ENCODE measurements at places on chromosomes 11 and 22.

DNA sequence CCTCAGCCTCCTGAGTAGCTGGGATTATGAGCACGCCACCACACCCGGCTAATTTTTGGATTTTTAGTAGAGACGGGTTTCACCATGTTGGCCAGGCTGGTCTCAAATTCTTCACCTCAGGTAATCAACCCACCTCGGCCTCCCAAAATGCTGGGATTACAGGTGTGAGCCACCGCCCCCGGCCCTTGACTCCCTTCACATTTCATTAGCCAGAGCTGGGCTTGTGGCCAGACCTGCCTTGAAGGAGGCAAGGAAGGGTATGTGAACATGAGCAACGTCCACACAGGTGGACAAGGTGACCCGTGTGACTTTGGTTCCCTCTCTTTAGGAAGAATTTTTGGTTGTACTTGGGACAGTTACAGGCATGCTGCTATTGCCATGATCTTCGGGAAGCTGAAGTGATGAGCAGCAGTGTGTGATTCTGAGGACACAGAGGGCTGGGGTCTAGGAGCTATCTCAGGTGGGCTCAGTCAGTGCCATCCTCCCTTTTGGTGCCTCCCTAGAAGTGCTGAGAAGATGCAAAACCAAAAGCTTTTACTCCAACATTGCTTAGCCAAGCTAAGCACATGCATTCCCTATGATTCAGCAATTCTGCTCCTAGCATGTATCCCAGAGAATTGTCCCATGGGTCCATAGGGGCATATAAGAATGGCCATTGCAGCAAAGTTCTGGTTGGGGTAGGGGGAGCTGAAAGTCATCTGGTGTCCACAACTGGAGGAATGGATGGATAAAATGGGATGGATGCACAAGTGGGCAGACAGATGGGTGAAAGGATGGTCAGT, 6.1 kb downstream of the AP5B1 start:
- DNase-seq = no peak

DNA sequence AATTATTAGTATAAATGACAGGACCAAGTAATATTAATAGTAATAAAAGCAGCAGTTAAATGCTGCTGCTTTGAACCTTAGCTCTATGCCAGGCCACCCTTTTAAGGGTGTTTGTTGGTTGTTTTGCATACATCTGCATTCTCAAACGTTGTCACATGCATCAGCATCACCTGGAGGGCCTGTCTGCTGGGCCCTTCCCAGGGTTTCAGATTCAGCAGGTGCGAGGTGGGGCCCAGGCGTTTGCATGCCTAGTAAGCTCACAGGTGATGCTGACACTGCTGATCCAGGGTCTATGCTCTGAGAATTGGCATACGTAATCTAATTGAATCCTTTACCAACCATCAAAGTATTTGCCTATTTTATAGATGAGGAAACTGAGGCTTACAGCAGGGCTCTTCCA, 246.5 kb downstream of the CADM1 start:
- no peak for DNase-seq

DNA sequence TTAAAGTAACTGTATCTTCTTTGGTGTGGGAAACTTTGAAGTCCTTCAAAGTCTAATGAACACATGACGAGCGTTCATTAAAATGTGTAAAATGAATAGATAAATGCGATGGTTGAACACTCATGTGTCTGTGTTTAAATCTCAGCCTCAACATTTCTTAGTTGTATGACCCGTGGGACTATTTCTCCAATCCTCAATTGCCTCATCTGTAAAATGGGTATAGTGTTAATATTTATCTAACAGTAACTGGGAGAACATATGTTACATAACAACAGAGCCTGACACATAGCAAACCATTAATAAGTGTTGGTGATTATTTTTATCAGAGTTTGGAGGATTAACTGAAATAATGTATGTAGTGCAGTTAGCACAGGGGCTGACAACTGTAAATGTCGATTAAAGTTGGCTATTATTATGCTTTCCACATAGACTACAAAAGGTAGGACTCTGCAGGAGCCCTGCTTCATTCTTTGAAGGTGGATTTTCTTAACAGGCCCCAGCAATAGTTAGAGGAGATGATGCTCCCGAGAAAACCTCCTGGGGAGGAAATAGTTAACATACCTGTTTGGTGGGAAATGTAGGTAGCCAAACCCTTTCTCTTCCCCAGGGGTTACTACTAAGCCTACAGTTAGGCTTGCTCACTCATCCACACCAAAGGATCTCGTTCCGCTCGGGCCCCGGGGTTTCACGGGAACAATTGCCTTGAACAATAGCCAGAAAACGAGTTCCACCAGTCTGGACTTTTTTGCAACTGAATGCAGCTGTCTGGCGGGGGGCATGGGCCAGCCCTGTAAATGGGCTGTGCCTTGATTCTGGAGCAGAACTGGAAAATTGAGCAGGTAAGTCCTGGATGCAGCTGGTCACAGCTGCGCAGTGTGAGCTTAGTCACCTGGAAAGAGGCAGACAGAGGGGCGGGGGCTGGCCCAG, 133.4 kb downstream of the DBX1 start:
- no peak for DNase-seq

- DNase-seq = no peak
Measured at GRCh38 chr11:88326099-88326498, 11.4 kb downstream of the CTSC start.

DNA sequence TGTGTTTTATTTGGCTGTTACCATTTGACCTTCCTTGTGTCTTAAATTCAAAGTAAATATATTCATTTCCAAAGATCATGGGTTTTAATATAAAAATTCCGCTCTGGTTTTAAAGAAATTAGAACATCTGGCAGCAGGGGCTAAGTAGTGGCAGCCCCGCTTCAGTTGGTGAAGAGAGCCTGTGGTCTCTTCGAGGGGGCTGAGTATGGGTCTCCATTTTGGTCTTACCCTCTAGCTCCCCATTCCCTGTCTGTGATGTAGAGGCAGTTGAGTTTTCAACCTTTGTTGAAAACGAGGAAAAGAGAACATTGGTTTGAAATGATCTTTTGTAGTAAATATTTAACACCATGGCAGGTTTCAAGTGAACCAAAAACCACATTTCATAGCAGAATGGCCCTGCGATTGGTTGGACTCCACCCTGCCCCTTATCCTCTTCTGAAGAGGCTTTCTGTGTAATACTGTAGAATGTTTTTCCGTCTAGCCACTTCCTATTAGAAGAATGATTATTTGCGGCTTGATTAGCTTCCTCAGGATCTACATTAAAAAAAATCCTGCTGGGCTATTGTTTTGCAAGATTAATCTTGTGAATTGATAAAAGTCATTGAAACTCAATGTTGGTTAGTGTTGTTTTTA, 17.7 kb downstream of the APLP2 start:
- no peak for DNase-seq

DNA sequence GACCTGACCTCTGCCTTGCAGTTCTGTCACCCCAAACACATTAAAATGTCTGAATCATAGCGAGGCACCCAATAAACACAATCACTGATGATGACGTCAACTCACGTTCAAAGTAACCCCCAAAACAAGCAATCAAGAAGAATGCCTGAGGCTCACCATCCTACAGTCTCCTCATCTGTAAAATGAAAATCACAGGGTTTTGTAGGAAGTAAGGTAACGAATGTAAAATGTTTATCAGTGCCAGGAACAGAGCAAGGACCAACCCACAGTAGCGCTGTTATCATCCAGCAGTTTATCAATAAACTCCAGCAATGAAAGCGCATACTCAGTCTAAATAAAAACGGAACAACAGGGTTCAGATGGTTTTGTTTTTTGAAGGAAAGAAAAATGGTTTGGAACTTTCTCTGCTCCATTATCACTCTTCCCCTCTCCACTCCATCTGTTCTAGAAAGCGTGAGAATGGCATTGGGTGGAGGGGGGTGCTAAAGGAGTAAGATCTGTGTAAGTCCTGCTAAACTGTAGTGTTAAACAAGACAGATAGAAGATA, 110.5 kb downstream of the MICAL3 start:
- DNase-seq = no peak

- DNase-seq = no peak
Measured at GRCh38 chr22:28344918-28345703, 334.5 kb downstream of the TTC28 start.

- no peak for DNase-seq
Measured at GRCh38 chr11:62195945-62196344, 5.9 kb downstream of the SCGB1D1 start.

DNA sequence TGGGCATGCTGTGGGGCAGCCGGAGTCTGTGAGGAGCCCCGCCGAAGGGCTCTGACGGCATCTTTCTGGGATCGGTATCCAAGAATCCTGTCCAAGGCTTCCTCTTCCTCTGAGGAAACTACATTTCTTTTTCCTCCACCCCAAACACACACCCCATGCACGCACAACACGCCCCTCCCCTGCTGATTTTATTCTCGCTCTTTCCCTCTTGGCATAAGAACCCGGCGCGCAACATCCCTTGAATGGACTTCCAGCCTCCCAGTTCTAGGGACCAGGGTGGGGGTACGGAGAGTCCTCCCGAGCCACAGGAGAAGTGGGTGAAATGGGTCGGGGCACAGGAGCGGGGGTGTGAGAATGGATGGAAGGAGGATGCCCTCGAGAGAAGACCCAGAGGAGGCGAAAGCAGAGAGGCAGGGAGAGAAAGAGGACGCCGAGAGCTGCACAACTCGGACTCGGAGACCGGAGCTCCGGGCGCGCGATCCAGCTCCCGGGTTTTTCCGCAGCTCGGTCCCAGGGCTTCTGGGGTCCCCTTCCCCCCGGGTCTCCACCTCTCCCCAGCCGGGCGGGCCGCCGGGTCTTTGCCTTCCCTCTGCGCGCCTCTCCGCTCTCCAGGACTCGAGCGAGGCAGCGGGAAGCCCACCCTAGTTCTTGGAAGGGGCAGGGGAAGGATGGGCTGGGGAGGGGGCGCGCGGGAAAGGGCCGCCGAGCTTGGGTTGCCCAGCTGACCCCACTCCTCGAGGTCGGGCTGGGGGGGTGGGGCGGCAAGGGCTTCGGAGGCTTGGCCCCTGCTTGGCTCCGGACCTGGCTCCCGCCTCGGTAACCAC, 1.5 kb upstream of the LARGE1 start:
- no peak for DNase-seq

- DNase-seq = no peak
Measured at GRCh38 chr11:86749821-86750401, 50.4 kb upstream of the PRSS23 start.

DNA sequence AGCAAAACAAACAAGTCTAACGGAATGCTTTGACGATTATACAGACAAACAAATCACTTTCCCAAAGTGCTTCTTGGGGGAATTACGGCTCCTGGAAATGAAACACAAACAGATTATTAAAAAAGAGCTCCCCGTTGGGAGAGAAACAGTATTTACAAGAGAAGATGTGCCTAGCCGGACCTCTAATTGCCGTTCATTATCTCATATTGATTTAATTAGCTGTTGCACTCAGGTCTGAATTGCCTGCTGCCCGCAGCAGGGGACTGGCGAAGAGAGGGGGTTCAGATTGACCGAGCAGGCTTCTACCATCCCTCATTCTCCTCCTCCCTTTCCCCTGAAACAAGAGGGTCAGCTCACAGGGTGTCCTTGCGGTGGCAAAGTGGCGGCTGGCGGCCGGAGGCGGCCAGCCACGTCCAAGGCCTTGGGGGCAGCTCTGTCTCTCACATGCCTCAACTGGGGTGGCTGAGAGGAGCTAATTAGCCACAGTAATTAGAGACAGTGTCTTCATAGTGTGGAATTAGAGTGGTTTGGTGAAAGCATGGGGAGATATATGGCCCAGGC, 295.1 kb downstream of the MIAT start:
- no peak for DNase-seq

DNA sequence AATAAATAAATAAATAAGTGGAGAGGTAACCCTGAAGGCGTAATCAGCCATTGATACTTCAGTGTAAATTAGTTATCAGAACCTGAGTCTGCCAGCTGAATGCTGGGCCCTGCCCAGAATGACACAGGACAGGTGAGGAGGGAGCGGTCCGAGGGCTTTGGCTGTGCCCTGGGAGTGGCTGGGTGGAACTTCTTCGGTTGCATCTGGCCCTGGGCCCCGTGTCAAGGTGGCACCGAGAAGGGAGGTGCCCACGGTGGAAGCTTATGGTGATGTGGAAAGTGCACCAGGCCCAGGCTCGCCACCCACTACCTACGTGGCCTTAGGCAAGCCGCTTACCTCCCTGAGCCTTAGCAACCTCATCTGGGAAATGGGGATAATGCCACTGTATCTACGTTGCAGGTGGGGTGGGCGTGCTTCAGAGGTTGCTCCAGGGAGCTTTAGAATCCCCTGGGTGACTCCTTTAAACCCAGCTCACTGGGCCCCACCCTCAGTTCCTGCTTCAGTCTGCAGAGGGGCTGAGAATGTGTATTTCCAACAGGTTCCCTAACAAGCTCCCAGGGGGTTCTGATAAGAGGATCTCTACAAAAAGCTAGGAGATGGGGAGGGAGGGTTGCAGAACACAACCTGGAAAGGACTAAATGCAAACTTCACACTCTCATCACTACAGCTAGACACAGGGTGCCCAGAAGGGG, 38.8 kb downstream of the TXN2 start:
- DNase-seq = no peak

DNA sequence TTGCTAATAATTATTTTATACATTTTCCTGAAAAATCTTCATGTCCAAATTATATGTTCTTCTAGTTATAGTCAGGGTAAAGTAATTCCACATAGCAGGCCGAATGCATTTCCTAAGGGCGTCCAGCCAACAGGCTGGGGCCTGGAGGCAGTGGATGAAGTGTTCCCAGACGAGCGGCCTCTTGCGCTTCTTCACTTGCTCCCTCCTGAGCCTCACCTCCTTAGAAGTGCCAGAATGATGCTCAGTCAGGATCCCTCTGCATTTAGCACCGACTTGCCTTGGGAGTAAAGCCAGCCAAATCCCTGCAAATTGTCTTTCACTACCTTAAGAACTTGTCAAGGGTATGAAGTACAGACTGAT, 1.5 kb downstream of the OLFML1 start:
- no peak for DNase-seq

DNA sequence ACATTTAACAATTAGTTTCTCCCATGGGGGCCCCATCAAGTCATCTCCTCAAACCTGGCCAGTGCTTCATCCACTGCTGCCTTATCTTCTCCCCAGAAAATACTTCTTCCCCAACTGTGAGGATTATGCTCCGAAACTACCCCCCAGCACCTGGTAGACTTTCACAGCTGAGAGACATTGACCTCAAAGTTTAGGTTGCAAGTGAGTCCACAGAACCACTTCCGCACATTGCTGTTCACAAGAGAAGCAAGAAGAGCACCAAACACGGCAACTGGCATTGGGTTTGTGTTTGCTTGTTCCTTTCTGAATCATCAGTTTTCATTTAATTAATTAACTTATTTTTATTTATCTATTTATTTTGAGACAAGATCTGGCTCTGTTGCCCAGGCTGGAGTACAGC, 6.1 kb downstream of the MCHR1 start:
- DNase-seq = no peak

DNA sequence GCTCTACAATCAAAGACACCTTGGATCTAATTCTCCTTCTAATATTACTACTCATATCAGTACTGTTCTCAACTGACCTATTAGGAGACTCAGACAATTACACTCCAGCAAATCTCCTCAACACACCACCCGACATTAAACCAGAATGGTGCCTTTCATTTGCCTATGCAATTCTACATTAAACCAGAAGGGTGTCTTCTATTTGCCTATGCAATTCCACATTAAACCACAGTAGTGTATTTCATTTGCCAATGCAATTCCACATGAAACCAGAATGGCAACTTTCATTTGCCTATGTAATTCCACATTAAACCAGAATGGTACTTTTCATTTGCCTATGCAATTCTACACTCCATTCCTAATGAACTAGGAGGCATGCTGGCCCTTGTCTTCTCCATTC, 15.3 kb upstream of the APOL3 start:
- DNase-seq = no peak

- no peak for DNase-seq
Measured at GRCh38 chr11:82932564-82932963, 31.0 kb downstream of the DDIAS start.
